ENCODE measurements at places on chromosomes 2 and 18. TPM values are rescaled to one million over a fixed set of nuclear protein-coding genes. Genes with fewer than 3 reads are reported as not detected.

BUB1 gene
- total RNA-seq = 32.4 TPM

LOXHD1 gene
- not detected for total RNA-seq

CYB5A gene
- total RNA-seq = 120 TPM

SERPINB3 gene
- total RNA-seq = not detected

IL1B gene
- total RNA-seq = 0.40 TPM

ACTR1B gene
- total RNA-seq = 44.8 TPM

CHRND gene
- not detected for total RNA-seq

OTOS gene
- total RNA-seq = not detected

RAB6C gene
- total RNA-seq = not detected

TBR1 gene
- total RNA-seq = 0.09 TPM

RNF125 gene
- total RNA-seq = 0.23 TPM

SLC19A3 gene
- total RNA-seq = 3.1 TPM

GNAL gene
- 6.2 TPM for total RNA-seq

ARHGAP28 gene
- 0.05 TPM for total RNA-seq

VIL1 gene
- 0.25 TPM for total RNA-seq

LYPD6B gene
- total RNA-seq = not detected

IL36G gene
- total RNA-seq = not detected

ELOA2 gene
- not detected for total RNA-seq

ANKRD30B gene
- not detected for total RNA-seq

LHCGR gene
- total RNA-seq = not detected

SH3RF3 gene
- 0.39 TPM for total RNA-seq

PLGLB1 gene
- total RNA-seq = 1.5 TPM

ESPNL gene
- 0.13 TPM for total RNA-seq

BOK gene
- total RNA-seq = 37.5 TPM

GPD2 gene
- total RNA-seq = 45.1 TPM

KCNJ13 gene
- total RNA-seq = not detected

TMEFF2 gene
- 0.26 TPM for total RNA-seq

CASP8 gene
- total RNA-seq = 40.4 TPM

CYS1 gene
- total RNA-seq = 1.4 TPM

AFF3 gene
- 0.22 TPM for total RNA-seq

KLHL41 gene
- total RNA-seq = 0.08 TPM

SGO2 gene
- total RNA-seq = 13.4 TPM

CCDC68 gene
- total RNA-seq = 3.4 TPM

G6PC2 gene
- not detected for total RNA-seq

LOXL3 gene
- total RNA-seq = 0.23 TPM

CENPA gene
- total RNA-seq = 47.2 TPM

CCDC88A gene
- 26.2 TPM for total RNA-seq

GCA gene
- 7.5 TPM for total RNA-seq

SCN2A gene
- total RNA-seq = not detected

C2orf66 gene
- 0.19 TPM for total RNA-seq

C2orf78 gene
- total RNA-seq = not detected

SKA1 gene
- 12.8 TPM for total RNA-seq

USP37 gene
- total RNA-seq = 5.4 TPM

CCDC142 gene
- 13.0 TPM for total RNA-seq
